ENCODE measurements at places on chromosomes 3 and 15.

DNA sequence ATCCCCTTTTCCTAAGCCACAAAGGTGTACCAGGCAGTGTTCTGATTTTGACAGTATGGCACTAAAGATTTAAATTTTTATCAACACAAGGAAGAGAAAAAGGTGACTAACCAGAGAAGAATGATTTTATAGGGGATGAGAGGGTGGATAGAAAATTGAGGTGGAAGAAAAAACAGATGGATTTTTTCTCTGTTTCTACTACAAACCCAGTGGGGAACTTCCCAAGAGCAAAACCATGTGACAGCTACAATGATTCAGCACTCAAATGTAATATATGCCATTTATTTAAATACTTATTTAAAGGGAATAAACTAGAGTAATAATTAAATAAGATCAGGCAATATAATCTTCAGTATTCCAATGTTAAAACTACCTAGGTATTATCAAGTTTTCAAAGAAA lies 11.1 kb downstream of the DCUN1D1 start:
- no peak for DNase-seq

- DNase-seq, result no peak
These were observed 7.3 kb downstream of the MYO5C start for GRCh38 chr15:52288051-52288942.

GRCh38 chr3:121836064-121836463 lies 1.1 kb downstream of the EAF2 start:
- DNase-seq, result no peak

DNA sequence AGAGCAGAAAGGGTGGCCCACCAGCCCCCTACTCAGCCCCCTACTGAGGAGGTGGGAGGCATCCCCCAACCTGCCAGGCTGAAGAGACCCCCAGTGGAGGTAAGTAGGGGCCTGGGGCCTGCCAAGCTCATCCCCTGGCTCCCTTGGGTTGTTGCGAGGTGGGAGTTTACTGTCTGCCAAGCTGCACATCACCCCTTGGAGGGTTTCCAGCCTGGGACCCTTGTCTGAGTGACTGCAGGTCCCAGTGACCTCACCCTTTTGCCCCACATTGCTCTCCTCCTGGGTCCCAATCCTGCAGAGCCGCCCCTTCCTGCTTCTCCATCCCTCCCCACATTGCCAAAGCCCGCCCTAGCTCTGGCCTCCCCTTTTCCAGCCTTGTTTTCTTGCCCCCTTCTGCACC lies 1.0 kb upstream of the ALS2CL start:
- DNase-seq, result no peak

GRCh38 chr3:39388741-39389248 lies 5.6 kb downstream of the SLC25A38 start:
- no peak for DNase-seq

DNA sequence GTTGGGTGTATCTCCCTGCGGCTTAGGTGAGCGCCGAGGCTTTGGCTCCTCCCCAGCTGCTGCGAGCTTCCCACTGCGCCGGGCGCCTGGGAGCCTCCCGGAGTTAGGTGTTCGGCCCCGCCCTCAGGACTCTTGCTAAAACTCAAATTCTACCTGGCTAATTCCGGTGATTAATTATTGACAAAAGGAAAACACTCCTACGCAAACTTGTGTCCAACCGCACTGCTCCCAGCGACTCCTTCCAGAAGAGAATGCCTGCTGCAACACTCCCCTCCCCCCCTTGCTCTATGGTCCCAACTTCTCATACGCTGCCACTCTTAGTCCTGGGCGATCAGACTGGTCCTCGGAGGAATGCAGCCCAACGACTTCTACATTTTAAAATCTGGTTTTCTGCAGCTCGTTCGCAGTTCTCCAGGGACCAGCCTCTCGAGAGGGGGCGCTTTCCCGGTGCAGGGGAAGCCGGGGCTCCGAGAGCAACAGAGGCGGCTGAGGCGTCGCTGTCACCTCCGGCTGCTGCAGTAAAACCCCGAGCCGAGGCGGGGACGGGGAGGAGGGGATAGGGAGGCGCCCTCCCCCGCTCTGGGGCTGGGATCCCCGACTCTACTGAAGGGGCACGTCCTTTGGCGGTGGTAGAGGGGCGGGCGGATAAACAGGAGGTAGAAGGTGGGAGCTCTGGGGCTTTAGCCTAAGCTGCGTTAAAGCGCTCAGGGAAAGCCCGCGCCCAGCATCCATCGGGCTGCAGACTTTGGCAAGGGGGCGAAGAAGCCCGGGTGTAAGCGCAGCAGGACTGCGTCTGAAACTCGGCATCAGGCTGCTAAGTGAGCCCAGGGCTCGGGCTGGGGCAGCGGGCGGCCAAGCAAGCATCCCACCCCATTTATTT lies at the start of gene SPTSSB:
SPTSSB (minus strand) TSS at position 77 of the 880 bp plus-strand sequence. CDS start 25,194 bp downstream, outside the sequence.
- peak; percentile 43 for DNase-seq

DNA sequence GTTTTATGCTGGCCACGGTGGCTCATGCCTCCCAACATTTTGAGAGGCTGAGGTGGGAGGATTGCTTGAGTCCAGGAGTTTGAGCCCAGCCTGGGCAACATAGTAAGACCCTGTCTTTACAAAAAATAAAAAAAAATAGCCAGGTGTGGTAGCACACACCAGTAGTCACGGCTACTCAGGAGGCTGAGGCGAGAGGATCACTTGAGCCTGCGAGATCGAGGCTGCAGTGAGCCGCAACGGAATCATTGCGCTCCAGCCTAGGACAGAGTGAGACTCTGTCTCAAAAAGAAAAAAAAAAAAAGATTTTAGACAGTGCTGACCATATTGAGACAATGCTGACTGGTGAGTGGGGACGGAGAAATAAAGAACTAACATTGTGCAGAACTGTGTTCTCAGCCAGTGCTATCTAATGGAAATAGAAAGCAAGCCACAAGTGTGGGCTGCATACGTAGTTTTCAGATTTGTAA lies 67.2 kb downstream of the ST6GAL1 start:
- DNase-seq, result no peak

DNA sequence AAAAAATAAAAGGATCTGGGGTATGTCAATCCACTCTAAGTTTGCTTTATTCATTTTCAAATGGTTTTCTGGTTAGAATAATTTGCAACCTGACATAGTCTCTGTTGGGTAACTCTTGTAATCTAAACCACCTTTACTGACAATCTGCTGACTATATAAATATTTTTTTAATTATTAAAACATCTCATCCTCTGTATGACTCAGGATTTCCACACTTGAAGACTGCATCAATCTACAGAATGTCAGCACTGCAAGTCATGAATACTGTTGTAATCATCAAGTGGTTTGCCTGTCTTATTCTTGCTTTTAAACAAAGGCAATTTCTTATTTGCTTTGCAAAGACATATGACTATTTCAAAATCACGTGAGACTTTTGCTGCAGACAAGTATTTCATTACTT lies 42.1 kb downstream of the VGLL3 start:
- no peak for DNase-seq

GRCh38 chr15:26634319-26634718 lies 138.5 kb downstream of the GABRB3 start:
- no peak for DNase-seq

DNA sequence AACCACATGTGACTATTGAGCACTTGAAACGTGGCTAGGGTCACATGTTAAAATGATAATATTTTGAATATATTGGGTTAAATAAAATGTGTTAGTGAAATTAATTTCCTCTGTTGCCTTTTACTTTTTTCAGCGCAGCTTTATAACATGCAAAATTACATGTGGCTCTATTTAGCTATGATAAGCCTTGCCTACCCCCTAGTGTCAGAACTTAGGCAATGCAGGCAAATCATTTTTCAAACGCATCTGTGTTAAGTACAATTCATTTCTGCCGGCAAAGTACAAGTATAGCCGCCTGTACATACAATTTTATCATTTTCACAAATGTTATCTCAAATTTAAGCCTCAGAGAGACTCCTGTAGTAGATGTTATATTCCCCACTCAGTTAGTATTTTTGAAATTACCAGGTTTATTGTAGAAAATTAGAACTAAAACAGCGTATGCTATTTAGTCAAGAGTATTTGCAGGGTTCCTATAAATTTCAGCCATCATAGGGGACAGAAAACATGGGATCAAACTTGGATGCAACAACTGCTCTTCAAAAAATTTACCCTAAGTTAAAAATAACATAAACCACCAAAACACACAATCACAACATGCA lies 56.1 kb downstream of the TAFA4 start:
- DNase-seq, result peak; percentile 38

DNA sequence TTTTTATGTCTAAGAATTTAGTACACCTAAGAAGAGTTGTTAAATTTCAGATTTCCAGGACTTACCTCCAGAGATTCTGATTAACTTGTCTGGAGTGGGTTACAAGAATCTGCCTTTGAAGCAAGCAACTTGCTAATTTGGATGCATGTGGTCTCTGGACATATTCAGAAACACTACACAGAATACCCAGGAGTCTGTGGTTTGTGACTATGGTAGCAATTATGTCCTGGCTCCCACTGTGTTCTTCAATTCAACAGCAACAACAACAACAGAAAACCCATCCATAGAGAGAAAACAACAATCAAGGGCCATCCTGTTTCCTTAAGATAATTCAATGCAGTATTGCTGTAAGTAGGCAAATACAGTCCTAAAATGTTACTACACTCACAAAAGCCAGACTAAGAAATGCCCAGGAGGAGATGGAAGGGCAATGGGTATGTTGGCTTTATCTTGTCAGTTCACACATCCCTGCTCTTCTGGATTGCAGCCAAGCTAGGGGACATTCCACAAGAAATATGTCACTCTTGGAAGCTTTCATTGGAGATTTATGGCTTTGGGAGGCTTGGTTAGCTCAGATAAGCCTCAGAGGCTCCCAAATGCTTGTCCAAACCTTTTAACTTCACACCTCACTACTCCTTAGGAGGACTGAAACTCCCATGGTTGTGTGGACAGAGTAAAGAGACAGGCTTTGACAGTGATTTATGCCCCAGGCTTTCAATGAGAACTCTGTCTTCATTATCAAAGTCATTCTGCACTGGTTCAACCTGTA lies 99.4 kb upstream of the MRPL3 start:
- DNase-seq, result no peak

GRCh38 chr3:141729240-141729639 lies 8.9 kb upstream of the RNF7 start:
- no peak for DNase-seq

DNA sequence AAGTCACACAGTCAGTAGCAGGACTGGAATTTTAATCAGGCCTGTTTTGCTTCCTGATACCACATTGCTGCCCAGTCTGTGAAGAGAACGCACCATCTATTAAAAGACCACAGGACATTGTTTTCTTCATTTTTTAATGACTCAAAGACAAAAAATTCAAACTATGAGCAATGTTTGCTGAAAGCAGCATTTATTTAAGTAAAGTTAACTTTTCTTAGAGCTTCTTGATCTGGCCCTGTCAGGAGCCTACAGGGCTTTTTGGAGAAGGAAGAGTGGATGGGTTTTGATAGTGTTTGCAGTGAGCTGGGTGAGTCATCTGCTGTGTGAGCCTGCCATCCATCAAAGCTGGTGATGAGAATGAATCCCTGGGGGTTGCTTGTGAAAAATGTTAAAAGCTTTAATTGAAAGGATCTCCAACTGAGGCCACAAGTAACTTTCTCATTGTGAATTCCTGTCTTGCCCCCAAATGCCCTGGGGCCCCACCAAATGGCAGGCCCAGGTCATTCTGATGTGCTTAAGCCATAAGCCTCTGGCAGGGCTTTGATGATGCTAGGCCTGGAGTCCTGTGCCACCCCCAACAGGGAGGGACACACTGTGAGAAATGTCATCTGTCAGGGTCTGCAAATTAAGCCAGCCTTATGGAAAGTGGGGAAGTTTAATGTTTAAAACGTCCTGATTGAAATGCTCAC lies 136.2 kb upstream of the PFN2 start:
- no peak for DNase-seq

DNA sequence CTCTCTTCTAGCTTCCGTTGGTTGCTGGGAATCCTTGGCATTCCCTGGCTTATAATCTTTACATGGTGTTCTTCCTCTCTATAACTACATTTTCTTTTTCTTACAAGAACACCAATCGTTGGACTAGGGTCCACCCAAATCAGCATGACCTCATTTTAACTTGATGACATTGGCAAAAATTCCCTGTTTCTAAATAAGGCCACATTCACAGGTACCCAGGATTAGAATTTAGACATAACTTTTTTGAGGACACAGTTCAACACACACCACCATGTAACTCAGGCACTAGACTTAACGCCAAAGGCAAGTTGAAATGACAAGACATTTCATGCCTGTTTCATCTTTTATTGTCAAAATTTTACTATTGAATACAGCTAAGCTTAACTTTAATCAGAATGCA lies 93.0 kb downstream of the NECTIN3 start:
- no peak for DNase-seq

- peak; percentile 90 for DNase-seq
These were observed 1.4 kb upstream of the IL17RC start for GRCh38 chr3:9915254-9916141.

- no peak for DNase-seq
These were observed 8.3 kb upstream of the RHO start for GRCh38 chr3:129519896-129520715.

- DNase-seq, result peak; percentile 80
These were observed 795 bp upstream of the SCAANT1 start for GRCh38 chr3:63912768-63913588.

DNA sequence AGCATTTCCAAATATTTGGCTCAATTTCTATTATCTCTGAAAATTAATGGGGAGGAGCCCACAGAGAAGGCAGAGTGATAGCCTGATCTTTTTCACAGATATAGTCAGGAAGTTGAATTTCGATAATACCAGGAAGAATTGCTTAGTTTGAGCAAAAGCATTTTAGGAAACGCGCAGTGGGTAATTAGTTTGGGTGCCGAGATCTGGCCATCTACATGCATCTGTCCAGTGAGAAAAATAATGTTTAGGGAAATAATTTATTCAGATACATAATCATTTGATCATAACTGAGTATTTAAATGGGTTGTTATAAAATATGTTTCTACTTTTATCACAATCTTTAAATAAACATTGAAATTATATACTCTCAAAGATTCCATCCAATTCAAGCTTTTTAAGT lies 653.9 kb downstream of the RBMS3 start:
- no peak for DNase-seq

- DNase-seq, result no peak
These were observed 38.2 kb upstream of the GYG1 start for GRCh38 chr3:148953094-148953493.

GRCh38 chr3:126211569-126211968 lies 31.2 kb upstream of the ALDH1L1 start:
- no peak for DNase-seq

DNA sequence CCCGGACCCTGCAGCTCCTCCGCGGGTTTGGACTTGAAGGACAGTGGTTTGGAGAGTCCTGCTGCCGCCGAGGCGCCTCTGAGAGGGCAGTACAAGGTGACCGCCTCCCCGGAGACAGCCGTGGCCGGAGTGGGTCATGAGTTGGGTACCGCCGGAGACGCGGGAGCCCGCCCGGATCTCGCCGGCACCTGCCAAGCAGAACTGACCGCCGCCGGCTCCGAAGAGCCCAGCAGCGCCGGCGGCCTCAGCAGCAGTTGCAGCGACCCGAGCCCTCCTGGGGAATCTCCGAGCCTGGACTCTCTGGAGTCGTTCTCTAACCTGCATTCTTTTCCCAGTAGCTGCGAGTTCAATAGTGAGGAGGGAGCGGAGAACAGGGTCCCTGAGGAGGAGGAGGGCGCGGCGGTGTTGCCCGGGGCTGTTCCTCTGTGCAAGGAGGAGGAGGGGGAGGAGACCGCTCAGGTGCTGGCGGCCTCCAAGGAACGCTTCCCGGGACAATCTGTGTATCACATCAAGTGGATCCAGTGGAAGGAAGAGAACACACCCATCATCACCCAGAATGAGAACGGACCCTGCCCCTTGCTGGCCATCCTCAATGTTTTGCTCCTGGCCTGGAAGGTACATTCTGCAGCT lies 634 bp downstream of the MINDY2 start:
- DNase-seq, result peak; percentile 54

All from right hindlimb (tissue), 1 donor.